ENCODE measurements at places on chromosomes 6 and 20. TPM values are rescaled to one million over a fixed set of nuclear protein-coding genes. Genes with fewer than 3 reads are reported as not detected.

Gene NR2E1
- total RNA-seq, result 9.8 TPM

Gene FHL5
- 1.7 TPM for total RNA-seq

Gene OOEP
- total RNA-seq, result not detected

Gene DDO
- 0.16 TPM for total RNA-seq

Gene GOPC
- total RNA-seq, result 83.8 TPM

Gene SMLR1
- total RNA-seq, result not detected

Gene NFS1
- total RNA-seq, result 40.6 TPM

Gene PMEPA1
- total RNA-seq, result 8.3 TPM

Gene LPA
- total RNA-seq, result 1.4 TPM

Gene LGSN
- 0.47 TPM for total RNA-seq

Gene SNAP91
- total RNA-seq, result 106 TPM

Gene LAMP5
- 4.8 TPM for total RNA-seq

Gene C6orf15
- total RNA-seq, result not detected

Gene RSPH4A
- total RNA-seq, result 2.7 TPM

Gene LY6G6F
- not detected for total RNA-seq

Gene UNC5CL
- 0.16 TPM for total RNA-seq

Gene EBF4
- total RNA-seq, result 10.5 TPM

Gene HLA-C
- total RNA-seq, result 28.1 TPM

Gene RAD21L1
- not detected for total RNA-seq

Gene HDDC2
- 22.9 TPM for total RNA-seq

Gene PROKR2
- 40.4 TPM for total RNA-seq

Gene LHFPL5
- total RNA-seq, result 1.1 TPM

Gene BNIP5
- total RNA-seq, result not detected

Gene FERMT1
- total RNA-seq, result 1.4 TPM

Gene HSPA12B
- total RNA-seq, result 1.7 TPM

Gene CLVS2
- 56.1 TPM for total RNA-seq

Gene DOK5
- 350 TPM for total RNA-seq

Gene ISM1
- 1.6 TPM for total RNA-seq

Gene ARG1
- 0.94 TPM for total RNA-seq

Gene IL17A
- total RNA-seq, result not detected

Gene ANGPT4
- total RNA-seq, result not detected

Gene AIF1
- 4.1 TPM for total RNA-seq

Gene UBD
- total RNA-seq, result 0.47 TPM

Gene RAET1E
- total RNA-seq, result not detected

Gene RNF182
- 73.6 TPM for total RNA-seq

Gene OR12D3
- not detected for total RNA-seq

Gene NRN1
- 17.9 TPM for total RNA-seq

Gene TSBP1
- not detected for total RNA-seq

Gene PARD6B
- total RNA-seq, result 17.5 TPM

Gene NFKBIE
- 7.8 TPM for total RNA-seq

Gene THBS2
- total RNA-seq, result 15.8 TPM

Gene GPX6
- not detected for total RNA-seq

Gene CDKAL1
- 47.6 TPM for total RNA-seq

Gene DNAH8
- under 0.01 TPM for total RNA-seq
